ENCODE measurements at places on chromosomes 2 and 18. TPM values are rescaled to one million over a fixed set of nuclear protein-coding genes. Genes with fewer than 3 reads are reported as not detected.

DNA sequence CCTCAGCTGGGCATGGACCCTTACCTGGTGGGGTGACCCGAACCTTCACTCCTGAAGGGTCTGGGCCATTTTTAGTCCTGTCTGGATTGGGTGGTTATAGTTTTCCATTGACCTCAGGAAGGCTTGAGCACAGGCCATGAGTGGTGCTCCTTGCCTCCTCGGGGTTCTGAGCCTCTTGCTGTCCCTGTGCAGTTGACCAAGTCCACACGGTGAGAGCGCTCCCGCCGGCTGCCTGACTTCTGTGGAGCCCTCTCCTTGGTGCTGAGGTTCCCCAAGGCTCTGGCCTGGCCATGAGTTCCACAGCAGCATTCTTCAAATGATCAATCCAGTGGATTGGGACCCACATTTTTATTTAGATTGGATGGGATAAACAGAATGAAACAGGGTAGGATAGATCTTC, 159.5 kb downstream of the SEPTIN10 start:
- no peaks in the 10 kb centered on the region for H3K36me3 ChIP-seq
- H3K4me3 ChIP-seq = no peak overlapping the region
- no peak for DNase-seq
- H3K27me3 ChIP-seq = no peaks in the 10 kb centered on the region
- H3K27ac ChIP-seq = no peak overlapping the region

GRCh38 chr18:79481046-79481790, 85.5 kb downstream of the NFATC1 start:
- no peak overlapping the region for H3K27ac ChIP-seq
- no peaks in the 10 kb centered on the region for H3K27me3 ChIP-seq
- peaks cover 14% of the 10 kb centered on the region for H3K36me3 ChIP-seq

DNA sequence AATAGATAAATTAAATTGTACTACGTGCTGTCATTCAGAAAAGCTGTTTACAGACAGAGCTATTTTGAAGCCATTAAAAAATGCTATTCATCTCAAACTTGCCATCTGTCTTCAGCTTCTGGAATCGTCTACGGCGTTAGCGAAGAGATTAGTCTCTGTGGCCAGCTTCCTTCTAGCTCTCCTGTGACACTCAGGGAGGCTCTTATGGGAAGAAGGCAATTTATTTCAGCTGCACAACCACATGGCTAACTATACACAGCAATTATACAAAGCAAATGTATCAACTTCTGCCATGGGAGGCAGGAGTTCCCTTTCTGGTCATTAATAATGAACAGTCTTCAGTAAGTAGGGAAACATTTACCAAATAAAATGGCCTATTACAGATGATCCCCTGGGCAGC, 6.3 kb downstream of the CTAGE1 start:
- H3K4me1 ChIP-seq = peaks cover 11% of the 10 kb centered on the region
- H3K4me3 ChIP-seq = no peak overlapping the region
- H3K27ac ChIP-seq = no peak overlapping the region
- H3K36me3 ChIP-seq = peaks cover 2% of the 10 kb centered on the region

GRCh38 chr2:231361701-231362554, 33.6 kb upstream of the B3GNT7 start:
- H3K4me1 ChIP-seq = peaks cover 7% of the 10 kb centered on the region
- H3K4me3 ChIP-seq = no peak overlapping the region
- peak overlapping the region; percentile 68 for H3K27ac ChIP-seq
- no peaks in the 10 kb centered on the region for H3K27me3 ChIP-seq

GRCh38 chr2:158699323-158699722, 95.8 kb upstream of the DAPL1 start:
- H3K4me1 ChIP-seq = no peaks in the 10 kb centered on the region
- no peak overlapping the region for H3K27ac ChIP-seq
- H3K36me3 ChIP-seq = no peaks in the 10 kb centered on the region
- no peak overlapping the region for H3K4me3 ChIP-seq
- DNase-seq = no peak

Gene MDH1B
- total RNA-seq = 0.92 TPM
